ENCODE measurements at places on chromosomes 5 and 9.
A peak's percentile ranks its signal among the peaks of the same experiment; 100 is the strongest.

GRCh38 chr9:81878530-81878929 lies 49.7 kb upstream of the SPATA31D4 start:
- DNase-seq: no peak

- no peak for DNase-seq
Measured at GRCh38 chr9:4566806-4567205, 76.5 kb downstream of the SLC1A1 start.

- DNase-seq: no peak
Measured at GRCh38 chr5:103408408-103408807, 149.8 kb downstream of the MACIR start.

GRCh38 chr9:106174346-106174745 lies 480.0 kb downstream of the TMEM38B start:
- no peak for DNase-seq

DNA sequence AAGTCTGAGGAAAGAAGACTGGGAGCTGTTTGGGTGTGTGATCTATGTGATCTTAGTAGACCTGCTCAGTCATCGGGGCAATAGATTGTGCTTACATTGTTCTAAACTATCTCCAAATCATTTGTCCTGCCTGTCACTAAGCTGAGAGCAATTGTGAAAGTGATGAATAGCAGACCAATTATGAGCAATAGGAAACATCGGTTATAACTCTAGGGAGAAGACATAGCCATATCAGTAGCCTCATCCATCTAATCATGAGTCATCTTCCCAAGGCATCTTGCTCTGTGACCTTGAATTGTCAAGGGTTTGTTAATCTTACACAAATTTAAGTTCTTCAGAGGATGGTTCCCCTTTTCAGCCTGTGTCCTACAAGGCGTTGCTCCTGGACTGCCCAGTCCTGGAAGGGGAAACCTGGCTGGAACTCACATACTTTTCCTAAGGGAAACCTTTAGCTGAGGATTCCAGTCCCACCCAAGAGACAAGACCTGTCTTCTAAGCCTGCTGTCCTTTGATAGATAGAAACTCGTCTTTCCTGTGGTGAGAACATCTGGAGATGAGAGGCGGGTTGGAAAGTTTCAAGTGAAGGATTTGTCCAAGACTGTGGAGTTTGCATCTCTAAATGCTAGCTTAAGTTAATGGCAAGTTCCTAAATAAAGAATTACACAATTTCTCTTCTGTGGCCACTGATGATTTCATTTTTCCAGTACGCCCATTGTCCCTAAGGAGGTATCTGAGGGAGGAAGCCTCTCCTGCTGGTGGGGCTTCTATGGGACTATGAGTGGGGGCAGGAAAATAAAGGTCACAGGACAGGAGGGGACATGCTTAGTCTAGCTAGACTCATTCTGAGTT lies 53.9 kb upstream of the TRIM32 start:
- no peak for DNase-seq

DNA sequence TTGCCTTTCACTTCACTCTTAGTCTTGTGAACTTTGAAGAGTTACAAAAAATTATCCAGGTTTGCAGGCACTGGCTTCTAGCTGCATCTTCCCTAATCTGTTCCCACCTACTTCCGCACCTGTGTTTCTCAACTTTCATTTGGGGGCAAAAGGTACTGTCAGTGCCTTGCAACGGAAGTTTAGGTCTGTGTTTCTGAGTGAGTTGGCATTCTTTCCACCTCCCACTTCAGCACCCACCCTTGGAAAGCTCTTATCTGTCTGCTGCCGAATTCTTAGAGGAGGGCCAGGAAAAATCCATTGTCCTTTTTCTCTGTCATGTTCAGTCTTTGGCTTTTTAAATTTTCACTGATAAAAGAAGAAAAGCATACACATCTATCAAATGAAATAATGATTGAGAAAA lies 89.7 kb upstream of the RASGRF2 start:
- no peak for DNase-seq

GRCh38 chr9:38227061-38227540 lies 158.1 kb upstream of the SHB start:
- peak; percentile 46 for DNase-seq

- DNase-seq: no peak
Measured at GRCh38 chr5:175463641-175464040, 14.7 kb upstream of the SFXN1 start.

DNA sequence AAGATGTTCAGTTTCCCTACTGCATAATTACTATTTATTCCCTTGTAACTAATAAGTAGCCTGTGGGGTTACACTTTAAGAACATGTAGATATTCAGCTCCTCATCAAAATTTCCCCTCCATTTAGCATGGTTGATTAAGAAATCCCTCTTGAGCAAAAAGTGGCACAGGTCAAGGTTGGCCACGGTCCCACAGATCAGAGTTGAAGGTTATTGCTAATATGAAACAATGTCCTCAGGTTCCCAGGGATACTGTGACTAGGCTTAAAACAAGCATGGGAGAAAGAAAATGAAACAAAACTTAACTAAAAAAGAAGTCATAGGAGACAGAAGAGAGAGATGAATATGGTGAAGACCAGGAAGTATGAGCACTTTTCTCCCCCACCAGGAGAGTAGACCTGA lies 64.2 kb downstream of the RFK start:
- DNase-seq: no peak

- no peak for DNase-seq
Measured at GRCh38 chr5:16391858-16392649, 73.5 kb downstream of the ZNF622 start.
